ENCODE measurements at places on chromosomes 2 and 18.

DNA sequence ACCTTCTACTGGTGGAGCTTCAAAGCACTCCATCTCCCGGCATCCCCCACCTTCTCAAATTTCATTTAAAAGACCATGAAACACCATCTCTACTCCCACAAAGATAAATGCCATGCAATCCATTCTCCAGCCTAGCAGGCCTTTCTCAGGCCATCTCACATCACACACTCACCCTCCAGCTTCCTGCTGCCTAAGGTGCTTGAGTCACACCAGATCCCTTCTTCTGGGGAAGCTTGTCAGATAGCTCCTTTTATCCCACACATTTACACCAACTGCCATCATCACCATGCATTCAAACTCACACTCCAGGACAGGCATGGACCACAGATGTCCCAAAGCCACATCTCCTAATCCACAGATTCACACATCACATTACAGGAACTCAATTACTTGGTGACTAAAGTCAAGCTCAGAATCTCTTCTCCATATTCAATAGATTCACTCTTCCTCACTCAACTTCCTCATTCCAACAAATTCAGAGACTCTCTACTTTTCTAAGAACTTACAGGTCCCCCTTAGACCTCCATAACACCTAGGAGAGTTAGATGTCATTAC, 292.5 kb downstream of the TNS1 start:
- H3K4me1 ChIP-seq = no peaks in the 10 kb centered on the region
- no peak overlapping the region for H3K27ac ChIP-seq
- no peak overlapping the region for H3K4me3 ChIP-seq
- H3K36me3 ChIP-seq = no peaks in the 10 kb centered on the region
- H3K27me3 ChIP-seq = no peaks in the 10 kb centered on the region

DNA sequence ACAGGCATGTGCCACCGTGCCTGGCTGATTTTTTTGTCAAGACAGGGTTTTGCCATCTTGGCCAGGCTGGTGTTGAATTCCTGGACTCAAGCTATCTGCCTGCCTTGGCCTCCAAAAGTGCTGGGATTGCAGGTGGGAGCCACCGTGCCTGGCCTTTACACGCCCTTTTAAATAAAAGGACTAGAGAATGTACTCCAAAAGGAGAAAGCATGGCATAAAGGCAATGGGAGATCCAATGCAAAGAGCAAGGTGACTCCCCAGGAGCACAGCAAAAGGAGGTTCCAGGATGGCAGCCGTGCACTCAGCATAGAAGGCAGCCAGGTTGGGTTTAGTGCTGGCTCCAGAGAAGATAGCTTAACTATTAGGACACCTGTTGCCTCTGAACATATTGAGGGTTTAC, 27.1 kb downstream of the ASB1 start:
- no peak for DNase-seq
- H3K27me3 ChIP-seq = no peaks in the 10 kb centered on the region
- no peak overlapping the region for H3K4me3 ChIP-seq
- H3K36me3 ChIP-seq = no peaks in the 10 kb centered on the region
- no peak overlapping the region for H3K27ac ChIP-seq

DNA sequence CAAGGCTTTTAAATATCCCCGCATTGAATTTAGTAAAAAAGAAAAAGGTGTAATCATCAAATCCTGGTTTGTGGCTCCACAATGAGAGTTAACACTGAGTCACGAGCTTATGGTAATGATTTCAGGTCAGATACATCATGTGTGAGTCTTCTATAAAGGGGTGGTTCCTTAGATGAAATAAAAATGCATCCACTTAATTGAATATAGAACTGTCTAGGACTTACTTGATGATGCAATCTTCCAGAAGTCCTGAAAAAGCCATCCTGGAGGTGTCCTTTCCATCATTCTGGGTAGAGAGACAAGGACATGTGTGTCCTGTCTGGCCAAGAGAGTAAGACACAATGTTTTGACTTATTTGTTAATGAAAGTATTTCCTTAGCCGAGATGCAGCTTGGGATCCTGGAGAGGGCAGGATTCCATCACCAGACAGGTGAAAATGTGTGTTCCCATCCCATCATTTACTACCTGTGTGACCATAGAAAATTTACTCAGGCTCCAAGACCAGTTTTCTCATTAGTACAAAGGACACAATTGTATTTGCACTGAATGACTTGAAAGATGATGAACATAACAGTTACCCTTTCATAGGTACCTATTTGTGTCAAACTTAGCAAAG, 1539.8 kb upstream of the PIK3C3 start:
- H3K4me3 ChIP-seq = no peak overlapping the region
- no peaks in the 10 kb centered on the region for H3K27me3 ChIP-seq
- H3K27ac ChIP-seq = no peak overlapping the region
- H3K4me1 ChIP-seq = no peaks in the 10 kb centered on the region
- H3K36me3 ChIP-seq = no peaks in the 10 kb centered on the region

GRCh38 chr2:207934720-207935119, 90.6 kb downstream of the PLEKHM3 start:
- H3K27me3 ChIP-seq = no peaks in the 10 kb centered on the region
- H3K4me3 ChIP-seq = no peak overlapping the region
- no peak for DNase-seq
- H3K4me1 ChIP-seq = no peaks in the 10 kb centered on the region
- no peaks in the 10 kb centered on the region for H3K36me3 ChIP-seq

DNA sequence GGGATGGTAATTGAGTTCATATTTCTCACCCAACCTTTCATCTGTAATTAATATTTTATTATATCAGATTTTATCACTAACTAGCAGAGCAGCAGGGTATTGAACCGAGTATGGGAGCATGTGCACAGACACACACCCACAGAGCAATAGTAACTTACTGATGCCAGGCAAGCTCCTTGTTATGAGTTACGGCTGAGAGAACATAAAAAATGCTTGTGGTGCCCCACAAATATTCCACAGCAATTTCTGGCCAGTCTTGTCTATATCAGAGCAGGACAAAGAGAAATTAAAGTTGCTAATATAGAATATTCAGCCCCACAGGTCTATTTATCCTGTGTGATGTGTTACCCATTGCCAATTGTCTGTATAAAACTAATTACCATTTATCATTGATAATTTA, 501.8 kb upstream of the RAB12 start:
- H3K4me1 ChIP-seq = no peaks in the 10 kb centered on the region
- no peak overlapping the region for H3K27ac ChIP-seq
- no peak for DNase-seq
- no peaks in the 10 kb centered on the region for H3K27me3 ChIP-seq

DNA sequence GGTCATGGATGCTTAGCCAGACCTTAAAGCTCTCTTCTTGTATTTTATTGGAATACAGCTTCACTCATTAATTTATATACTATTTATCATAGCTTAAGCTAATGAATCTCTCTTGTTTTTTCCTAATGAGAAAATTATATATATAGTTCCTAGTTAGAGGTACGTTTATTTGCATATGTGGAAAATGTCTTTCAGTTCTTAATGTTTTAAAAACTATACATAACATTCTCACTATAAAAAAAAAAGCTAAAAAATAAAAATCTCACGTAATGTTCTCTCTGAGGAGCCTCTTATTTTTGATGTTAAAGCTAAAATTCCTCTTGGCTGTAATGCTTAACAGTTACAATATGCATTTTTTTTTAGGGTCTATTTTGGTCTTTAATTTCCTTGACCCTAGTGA, 16.6 kb downstream of the UGP2 start:
- H3K4me1 ChIP-seq = peaks cover 38% of the 10 kb centered on the region
- H3K27ac ChIP-seq = no peak overlapping the region
- H3K4me3 ChIP-seq = no peak overlapping the region
- H3K36me3 ChIP-seq = peaks cover 41% of the 10 kb centered on the region
- DNase-seq = no peak

Measured in right atrium auricular region (tissue), 2 donors.